Stimulated activated CD4-positive, alpha-beta T cell treated with anti-CD3 and anti-CD28 coated beads, Interleukin-4, amount 100 ng/mL, for 48 hours (primary cell): ENCODE measurements at places on chromosomes 13 and 19.
A peak's percentile ranks its signal among the peaks of the same experiment; 100 is the strongest.

- no peak for DNase-seq
Measured at GRCh38 chr13:42071672-42072419, 23.4 kb downstream of the DGKH start.

GRCh38 chr19:6464070-6464873 is at the start of gene CRB3:
Gene CRB3 (plus strand): TSS chr19:6464271. CDS start chr19:6464702, 431 bp downstream.
- DNase-seq: peak; percentile 22

GRCh38 chr13:111949311-111949710 is 117.6 kb upstream of the SOX1 start:
- DNase-seq: no peak

DNA sequence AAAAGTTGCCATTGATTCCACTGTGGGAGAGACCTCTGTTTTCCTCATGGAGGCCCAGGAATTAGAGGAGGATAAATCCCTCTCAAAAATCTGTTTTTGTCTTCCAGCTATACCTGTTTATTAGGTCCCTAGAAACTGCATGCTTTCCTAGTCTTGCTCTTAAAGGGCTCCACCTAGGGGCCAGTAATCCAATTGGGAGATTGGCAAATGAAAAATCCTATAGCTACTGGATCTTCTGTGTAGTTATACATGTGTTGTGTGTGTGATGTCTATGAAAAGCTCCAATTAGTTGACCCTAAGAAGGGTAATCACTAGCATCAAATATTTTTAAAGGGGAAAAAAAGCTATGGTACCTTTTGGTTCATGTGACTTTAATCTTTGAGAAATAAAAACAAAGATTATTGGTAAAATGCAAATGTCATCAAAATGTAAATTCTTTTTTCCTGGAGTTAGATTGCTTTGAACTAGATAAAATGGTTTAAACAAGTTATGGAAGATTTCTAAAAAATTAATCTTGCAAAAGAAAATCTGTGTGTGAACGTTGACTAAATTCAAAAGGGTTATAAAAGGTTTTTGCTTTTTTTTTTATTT is 63.4 kb upstream of the C1QTNF9B start:
- no peak for DNase-seq

DNA sequence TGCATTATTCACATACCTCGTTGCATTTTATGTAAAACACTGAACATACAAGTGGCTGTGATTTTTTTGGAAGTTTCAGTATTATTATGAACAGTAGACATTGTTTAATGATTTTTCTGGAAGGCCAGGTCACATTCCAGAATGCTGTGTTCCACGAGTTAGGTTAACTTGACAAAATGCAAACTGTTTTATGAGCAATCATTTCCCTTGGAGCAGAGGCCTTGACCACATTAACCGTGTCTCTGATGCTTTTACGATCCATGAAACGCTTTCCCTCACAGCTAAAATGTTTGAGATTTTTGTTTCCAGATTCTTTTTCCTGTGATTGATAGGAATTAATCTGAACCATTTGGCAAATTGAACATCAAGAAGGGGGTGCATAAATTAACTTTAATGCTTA is 57.8 kb downstream of the MBNL2 start:
- no peak for DNase-seq

- no peak for DNase-seq
Measured at GRCh38 chr19:1229924-1230782, 7.7 kb downstream of the CBARP start.

- DNase-seq: no peak
Measured at GRCh38 chr13:35470671-35471661, 5.5 kb downstream of the MAB21L1 start.

DNA sequence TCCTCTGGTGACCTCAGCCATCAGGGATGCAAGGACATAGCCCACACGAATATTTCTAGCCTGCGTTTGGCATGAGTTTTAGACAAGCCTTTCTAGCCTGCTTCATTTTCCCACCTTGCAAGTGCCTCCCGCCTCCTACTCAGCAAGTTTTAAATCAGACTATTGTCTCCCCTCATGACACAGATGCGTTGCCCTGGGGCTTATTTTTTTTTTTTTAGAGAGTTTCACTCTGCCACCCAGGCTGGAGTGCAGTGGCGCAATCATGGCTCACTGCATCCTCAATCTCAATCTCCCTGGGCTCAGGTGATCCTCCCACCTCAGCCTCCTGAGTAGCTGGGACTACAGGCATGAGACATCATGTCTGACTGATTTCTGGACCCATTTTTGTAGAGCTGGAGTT is 14.6 kb downstream of the GJB2 start:
- no peak for DNase-seq

GRCh38 chr13:99463646-99464397 is 37.5 kb upstream of the TM9SF2 start:
- DNase-seq: no peak

DNA sequence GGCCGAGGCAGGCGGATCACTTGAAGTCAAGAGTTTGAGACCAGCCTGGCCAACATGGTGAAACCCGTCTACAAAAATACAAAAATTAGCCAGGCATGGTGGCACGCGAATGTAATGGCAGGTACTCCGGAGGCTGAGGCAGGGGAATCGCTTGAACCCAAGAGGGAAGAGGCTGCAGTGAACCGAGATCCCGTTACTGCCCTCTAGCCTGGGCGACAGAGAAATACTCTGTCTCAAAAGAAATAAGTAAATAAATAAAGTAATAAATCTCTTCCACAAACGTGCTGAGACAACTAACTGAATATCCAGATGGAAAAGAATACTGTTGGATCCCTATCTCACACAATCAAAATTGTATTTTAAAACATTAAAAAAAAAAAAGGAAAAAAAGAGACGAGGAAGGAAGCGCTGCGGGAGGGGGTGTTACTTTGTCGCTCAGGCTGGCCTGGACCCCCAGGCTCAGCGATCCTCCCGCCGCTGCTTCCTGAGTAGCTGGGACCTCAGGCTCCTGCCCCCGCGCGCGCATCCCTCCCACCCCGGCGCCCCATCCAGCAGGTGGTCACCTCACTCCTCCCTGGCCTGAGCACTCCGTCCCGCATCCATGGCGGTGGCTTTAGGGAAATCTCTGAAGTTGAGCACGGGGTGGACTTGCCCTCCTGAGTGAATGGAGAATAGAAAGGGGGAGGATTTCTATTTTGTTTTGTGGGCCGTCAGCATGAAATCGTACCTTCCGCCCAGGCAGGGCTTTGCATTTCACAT is 628 bp upstream of the ZNF813 start:
- no peak for DNase-seq

DNA sequence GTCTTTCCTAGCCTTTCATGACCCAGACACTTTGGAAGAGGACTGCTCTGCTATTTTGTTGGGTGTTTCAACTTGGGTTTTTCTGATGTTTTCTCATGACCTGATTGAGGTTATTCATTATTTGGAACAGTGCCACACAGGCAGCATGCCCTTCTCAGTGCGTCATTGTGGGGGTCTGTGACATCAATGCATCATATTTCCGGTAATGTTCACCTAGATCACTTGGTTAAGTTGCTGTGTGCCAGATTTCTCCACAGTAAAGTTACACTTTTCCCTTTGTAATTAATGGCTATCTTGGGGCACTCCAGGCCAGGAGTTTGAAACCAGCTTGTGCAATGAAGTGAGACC is 124.4 kb downstream of the SIPA1L3 start:
- no peak for DNase-seq
